Activated naive CD4-positive, alpha-beta T cell (primary cell): ENCODE measurements at places on chromosomes 11 and 22.

DNA sequence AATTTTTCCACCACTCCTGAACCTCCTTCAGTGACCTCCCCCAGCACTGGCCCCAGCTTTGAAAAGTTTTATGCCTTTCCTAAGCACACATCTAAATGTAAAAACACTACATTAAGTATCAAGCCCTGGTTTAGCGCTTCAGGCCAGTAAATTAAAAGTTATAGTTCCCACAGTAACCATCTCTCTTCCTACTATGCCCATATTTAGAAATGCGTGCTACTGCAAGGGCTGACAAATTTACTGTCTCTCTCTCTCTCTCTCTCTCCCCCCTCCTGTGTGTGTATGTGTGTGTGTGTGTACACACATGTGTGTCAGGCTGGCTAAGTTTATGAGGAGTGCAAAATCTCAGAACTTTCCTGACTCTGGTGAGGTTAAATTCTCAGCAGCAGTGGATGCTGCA lies 231.4 kb downstream of the LARGE1 start:
- no peak for DNase-seq

DNA sequence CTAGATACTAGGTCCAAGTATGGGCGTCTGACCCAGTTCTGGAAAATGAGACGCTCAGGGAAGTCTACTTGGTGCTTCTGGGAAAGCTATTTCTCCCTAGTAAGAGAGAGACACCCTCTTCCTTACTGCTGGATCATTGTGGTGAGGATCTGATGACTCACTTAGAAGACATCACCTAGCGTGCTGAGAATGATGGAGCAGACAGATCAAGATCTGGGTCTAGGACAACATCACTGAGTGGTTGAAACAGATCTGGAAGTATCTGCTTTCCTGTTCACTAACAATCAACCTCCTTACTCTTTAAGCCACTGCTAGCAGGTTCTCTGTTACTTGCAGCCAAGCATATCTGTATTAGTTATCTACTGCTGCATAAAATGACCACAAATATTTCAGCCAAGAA lies 38.3 kb upstream of the HMGXB4 start:
- DNase-seq: no peak

DNA sequence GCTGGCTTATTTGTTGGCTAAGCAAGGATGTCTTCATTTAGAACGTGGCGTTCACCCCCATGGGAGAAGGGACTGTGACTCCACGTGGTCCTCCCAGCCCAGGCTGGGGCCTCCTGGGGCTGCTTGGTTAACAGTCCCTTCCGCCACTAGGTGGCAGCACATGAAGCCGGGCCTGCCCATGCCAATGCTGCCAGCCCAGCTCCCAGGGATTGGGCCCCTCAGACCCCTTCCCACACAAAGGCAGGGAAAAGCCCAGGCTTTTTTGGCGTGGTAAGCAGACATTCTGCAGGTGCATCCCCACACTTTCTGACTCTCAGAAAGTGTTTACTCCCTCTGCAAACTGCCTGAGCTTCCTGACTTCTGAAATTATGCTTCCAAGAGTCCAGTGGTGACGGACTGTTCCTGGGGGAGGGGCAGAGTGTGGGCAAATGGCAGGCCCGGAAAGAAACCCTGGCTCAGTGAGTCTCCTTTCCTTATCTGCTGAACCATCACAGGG lies 3.1 kb downstream of the CBX6 start:
- peak; percentile 56 for DNase-seq

- no peak for DNase-seq
These were observed 2.2 kb downstream of the BCR start for GRCh38 chr22:23182309-23183060.

GRCh38 chr22:43313244-43313889 lies 29.8 kb downstream of the SCUBE1 start:
- DNase-seq: no peak

DNA sequence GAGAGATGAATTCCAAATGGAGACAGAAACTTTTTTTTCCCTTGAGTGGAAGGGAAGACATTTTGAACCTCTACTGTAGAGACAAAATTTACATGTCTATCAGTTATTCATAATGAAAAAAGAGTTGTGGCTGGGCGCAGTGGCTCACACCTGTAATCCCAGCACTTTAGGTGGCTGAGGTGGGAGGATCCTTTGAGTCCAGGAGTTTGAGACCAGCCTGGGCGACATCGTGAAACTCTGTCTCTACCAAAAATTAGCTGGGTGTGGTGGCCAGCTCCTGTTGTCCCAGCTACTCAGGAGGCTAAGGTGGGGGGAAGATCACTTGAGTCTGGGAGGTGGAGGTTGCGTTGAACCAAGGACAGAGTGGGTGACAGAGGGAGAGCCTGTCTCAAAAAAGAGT lies 4.1 kb downstream of the EED start:
- no peak for DNase-seq

DNA sequence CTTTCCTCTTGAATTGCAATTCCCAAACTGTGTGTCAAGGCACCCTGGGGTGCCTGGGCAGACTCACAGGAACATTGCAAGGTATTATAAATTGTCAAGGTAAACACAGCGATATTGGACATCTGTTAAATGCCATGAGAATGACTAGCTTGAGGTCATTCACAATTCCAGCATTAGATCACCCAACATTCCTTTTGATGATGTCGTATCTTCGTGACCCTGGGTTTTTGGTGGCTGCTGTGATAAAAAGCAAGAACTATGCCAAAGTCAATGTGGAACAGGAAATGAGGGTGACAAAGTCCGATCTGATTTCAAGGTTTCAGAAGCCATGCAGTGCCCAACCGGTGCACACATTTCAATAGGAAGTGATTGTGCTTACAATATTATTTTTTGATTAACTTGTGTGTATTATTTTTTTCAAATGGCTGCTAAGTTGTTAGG lies 458.4 kb downstream of the MIAT start:
- DNase-seq: no peak

- no peak for DNase-seq
These were observed 66.2 kb upstream of the LMO1 start for GRCh38 chr11:8329847-8330361.

DNA sequence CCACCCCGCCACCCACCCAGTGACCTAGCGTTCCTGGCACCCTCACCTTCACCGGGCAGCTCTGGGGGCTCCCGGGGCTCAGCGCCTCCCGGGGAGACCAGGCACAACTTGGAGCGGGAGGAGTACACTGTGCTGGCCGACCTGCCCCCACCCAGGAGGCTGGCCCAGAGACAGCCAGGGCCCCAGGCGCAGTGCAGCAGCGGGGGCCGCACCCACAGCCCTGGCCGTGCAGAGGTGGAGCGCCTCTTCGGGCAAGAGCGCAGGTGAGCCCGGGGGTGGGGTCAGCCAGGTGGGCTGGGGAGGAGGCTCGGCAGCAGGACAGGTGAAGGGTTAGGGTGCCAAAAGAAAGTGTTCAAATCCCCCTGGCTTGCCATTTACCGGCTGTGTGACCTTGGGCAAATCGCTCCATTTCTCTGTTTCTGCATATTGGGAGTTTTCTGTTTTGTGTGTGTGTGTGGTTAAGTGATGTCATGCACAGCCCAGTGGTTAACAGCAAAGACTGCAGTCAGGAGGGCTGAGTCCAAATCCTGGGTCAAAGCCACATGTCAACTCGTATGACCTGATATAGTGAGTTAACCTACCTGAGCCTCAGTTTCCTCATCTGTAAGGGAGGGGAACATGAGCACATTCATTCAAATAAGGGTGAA lies 29.5 kb downstream of the TRIOBP start:
- DNase-seq: no peak

- peak; percentile 30 for DNase-seq
These were observed at the start of gene BCR for GRCh38 chr22:23180301-23180892. Gene BCR, plus strand, starts transcription at chr22:23180509. Its CDS starts 452 bp downstream, at chr22:23180961.

DNA sequence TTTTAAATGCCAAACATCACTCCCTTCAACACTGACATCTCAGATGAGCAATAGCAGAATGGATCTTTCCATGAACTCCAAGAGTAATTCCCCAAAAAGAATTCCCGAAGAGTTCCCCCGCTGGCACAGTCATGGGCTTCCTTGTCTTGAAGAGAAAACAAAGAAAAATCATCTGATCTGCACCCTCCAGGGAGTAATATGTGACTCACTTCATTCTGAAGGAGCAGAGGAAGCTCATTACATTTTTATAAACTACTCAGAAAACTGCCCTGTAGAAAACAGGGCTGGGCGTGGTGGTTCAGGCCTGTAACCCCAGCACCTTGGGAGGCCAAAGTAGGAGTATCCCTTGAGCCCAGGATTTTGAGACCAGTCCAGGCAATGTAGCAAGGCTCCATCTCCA lies 35.7 kb downstream of the CELSR1 start:
- DNase-seq: no peak

DNA sequence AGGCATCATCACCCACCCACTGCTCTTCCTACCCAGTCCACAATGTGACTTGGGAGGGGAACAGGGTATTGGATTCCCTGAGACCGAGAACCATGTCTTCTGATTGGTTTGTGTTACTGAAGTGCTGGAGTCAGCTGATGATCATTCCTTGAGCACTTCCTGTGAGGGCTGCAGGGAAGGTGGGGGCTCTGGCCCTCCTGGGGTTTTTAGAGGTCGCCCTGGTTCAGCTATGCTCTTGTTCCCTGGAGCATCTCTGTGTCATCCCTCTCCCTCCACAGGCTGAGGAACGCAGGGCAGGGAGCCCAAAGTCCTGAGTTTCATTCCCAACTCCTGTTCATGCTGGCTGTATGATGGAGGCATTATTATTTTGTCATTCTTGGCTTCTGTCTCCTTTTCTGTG lies 6.7 kb downstream of the ZC3H7B start:
- no peak for DNase-seq

DNA sequence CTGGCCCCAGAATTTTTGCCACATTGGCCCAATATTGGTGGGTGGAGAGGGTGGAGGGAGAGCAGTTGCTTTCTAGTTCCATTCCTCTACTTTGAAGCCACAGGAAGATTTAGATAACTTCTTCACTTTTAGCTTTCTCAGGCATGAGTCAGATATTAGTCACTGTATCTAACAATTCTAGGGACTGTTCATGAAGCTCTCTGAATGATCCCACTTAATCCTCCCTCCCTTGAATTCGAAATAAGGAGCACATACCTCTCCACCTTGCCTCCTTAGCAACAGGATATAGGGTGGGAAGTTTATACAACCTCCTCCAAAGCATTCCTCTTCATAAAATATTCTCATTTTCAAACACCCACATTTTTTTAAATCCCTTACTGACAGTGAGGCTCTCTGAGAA lies 13.5 kb downstream of the FSHB start:
- DNase-seq: no peak

- DNase-seq: no peak
These were observed 94.9 kb downstream of the MORC2 start for GRCh38 chr22:30873661-30874060.

DNA sequence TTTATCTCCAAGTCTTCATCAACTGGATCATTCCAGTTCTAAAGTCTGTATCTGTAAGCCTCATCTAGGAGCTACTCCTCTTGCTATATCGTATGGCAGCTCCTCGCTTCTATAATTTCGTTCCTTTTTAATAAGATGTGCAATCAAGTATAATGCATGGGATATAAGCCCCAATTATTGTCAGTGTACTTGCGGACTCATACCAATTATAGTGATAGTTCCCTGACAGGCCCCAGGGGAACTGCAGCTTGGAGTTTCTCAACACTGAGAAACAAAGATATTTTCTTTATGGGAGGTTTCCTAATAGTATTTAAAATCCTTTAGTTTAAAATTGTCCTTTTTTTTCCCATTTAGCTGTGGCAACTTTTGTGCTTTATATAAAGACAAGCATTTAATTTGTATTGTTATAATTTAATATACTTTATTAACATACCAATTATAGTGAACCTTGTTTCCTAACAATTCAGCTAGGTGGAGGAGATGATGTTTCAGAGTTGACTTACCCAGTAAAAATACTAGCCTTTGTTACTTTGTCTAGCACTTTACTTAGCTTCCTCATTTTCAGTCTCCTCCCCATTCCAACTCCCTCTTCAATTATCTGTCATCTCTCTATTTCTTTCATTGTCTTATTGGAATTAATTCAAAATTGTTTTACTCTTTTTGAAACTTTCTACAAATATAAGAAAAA lies 25.3 kb upstream of the DDX17 start:
- DNase-seq: no peak
